ENCODE measurements at places on chromosomes 11 and 22.
A peak's percentile ranks its signal among the peaks of the same experiment; 100 is the strongest.

DNA sequence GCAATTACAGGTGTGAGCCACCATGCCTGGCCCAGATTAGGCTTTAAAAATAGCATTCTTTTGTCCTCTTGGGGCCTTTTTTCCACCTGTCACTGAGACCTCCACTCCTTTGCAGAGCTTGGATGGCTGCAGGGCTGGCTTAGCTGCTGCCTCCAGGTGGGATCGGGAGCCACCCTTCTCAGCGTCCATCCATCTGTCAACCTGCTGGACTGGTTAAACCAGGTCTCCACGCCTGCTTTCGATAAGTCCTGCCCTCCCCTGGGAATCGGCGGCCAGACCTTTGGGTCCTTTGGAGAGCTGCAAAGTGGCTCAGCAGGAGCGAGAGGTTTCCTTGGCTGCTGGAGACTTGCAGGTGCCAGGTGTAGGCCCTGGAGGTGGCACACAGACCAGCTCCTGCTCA, 23.4 kb upstream of the GRAMD4 start:
- no peak for DNase-seq

DNA sequence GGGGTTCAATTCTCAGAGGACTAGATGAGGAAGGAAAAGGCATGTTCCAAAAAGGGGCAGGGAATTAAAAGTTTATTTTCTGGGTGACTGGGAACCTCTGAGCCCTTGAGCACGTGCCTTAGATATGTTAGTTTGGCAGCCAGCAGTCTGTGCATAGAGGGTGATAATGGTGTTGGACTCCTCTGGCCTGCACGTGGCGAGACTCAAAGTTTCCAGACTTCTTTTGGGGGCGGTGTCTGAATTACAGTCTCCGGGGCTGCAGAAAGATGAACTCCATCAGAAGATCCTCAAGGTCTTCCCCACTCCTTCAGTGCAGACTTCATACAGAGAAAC, 861 bp upstream of the ZNRF3 start:
- DNase-seq, result no peak

DNA sequence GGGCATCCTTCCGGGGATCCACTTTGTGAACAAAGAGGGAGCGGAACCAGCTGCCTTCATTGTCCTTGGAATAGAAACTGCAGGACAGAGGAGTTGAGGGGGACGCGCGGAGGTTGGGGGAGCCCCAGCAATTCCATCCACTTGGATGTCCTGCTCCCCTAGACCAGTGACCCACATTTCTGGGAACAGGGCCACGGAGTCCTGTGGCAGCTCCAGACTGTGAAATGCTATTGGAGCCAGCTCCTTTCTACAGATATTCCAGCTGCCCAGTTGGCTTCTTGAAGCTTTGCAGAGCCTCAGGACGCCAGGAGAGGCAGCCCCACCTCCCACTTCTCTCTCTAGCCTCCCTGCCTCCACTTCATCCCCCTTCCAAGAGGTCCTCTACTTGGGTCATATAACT, 10.5 kb downstream of the NIPSNAP1 start:
- DNase-seq, result no peak

- DNase-seq, result no peak
These were observed 55.3 kb upstream of the TEAD1 start for GRCh38 chr11:12618743-12619540.

GRCh38 chr11:1194231-1194976, 28.5 kb upstream of the MUC5B start:
- DNase-seq, result no peak

- DNase-seq, result no peak
These were observed 2.9 kb downstream of the PIK3IP1 start for GRCh38 chr22:31289344-31289743.

DNA sequence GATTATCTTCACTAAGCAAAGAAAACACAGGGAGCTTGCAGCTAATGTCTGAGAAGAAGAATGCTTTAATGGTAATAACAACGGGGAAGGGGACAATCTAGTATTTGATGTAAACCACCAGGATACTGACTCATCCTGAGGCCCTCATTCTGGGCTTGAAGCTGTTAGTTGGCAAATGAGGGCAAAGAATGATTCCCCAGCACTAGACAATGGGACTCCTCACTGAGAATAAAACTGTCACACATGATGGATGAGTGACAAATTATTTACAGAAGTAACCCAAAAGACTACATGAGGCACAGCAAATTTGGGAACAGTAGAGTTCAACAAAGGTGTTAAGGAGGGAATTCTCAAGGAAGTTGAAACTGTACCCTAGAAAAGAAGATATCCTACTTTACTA, 76.3 kb downstream of the FAM168A start:
- peak; percentile 22 for DNase-seq

- no peak for DNase-seq
These were observed 6.7 kb downstream of the HDHD5 start for GRCh38 chr22:17152340-17152739.

DNA sequence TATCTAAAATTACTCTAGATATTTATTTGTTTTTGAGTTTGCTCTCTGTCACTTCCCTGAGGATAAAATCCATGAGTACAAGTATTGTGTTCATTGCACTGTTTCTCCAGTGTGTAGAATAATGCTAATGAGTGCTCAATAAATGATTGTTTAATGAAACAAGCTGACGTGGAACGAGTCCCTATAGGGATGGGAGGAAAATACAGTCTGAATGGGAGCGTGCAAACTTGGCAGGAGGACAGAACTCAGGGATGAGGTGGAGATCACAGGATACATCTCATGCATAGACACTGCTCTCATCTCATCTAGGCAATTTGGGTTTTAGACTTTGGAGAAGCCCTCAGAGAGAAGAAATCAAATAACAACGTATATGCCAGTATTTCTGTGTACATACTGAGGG, 58.4 kb upstream of the ZC3H12C start:
- no peak for DNase-seq

- DNase-seq, result no peak
These were observed 13.7 kb downstream of the MFNG start for GRCh38 chr22:37472418-37473006.

- no peak for DNase-seq
These were observed 629 bp downstream of the PSMA1 start for GRCh38 chr11:14519597-14519916.

GRCh38 chr11:330307-330693, 9.6 kb upstream of the IFITM3 start:
- no peak for DNase-seq

- DNase-seq, result no peak
These were observed 153.4 kb downstream of the STK33 start for GRCh38 chr11:8440649-8441048.

GRCh38 chr22:18078329-18079041, 695 bp downstream of the PEX26 start:
- no peak for DNase-seq

DNA sequence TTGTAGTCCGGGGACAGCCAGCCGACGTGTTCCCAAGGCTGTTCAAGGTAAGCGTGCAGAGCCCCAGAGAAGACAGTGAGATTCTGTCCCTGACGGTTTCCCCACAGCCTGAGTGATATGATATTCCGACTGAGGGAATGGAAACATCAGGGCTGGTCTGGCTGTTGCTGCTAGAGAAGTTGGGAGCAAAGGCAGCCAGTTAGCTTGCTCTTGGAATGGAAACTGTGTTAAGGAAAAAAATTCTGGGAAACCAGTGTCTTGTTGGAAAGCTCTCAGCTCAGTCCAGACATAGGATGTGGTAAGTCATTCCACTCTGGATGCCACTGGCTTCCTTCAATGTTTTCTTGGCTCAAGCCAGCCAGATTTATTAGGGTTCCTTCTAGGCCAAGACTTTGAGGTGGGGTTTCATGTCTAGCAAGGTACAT, 8.8 kb downstream of the CRY2 start:
- DNase-seq, result no peak

DNA sequence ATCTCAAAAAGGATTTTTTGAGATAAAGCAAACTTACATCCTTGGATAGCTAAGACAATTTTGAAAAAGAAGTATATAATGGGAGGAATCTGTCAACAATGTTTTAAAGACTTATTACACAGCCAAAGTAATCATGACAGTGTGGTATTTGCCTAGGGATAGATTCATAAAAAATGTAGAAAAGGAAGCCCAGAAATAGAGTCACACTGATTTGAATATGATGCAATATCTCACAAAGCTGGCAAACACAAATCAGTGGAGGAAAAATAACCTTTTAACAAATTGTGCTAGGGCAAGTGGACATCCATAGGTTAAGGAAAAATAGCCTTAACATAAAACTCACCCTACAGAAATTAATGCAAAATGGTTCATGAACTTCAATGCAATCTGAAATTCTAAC, 6.0 kb downstream of the XKR3 start:
- no peak for DNase-seq

DNA sequence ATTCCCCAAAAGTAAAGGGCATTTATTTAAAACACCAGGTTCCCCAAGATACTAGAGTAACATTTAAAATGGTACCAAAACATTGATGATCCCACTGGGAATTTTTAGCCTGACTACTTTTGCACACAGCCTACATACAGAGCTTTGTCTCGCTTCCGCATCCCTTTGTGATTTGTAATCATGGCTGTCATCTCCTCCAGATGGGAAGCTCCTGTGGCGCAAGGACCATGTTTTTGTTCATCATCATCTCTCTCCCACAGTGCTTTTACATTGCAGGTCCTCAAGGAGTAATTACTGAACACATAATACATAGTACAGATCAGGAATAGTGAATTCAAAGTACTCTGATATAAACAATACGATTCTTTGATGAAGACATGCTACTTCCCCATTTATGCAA, 231.2 kb upstream of the MTNR1B start:
- DNase-seq, result no peak

DNA sequence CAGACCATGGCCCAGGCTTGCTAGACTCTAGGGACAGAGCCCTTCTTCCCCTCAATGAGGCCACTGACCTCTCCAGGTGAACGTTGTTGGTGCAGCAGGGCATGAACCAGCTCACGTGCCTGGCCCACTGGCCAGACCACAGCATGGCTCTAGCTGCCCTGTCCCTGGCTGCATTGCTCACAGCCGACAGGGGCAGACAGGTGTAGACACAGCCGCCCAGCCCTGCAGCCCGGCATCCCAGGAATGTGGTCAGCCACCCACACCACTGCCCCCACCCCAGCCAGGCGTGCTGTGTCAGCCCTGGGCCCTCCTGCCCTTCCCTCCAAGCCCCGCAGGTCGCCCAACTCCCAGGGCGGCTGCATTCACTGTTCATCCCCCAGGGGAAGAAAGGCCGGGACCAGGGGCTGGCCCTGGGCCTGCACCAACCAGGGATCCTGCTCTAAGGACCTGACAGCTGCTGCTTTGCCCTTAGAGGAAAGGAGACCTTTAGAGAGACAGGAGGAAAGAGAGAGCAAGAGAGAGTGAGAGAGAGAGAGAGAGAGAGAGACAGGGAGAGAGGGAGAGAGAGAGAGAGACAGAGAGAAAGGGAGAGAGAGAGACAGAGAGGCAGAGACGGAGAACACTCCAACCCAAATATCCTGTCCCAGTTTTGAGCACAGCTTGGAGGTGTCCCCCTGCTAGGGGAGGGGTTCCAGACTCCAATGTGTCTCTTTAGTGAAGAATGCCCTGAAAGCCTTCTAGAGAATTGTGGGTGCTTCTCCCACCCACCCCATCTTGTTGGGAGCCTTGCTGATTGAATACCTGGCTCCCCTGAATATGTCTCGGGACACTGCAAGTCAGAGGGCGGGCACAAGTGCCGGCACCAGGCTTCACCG, 44.2 kb upstream of the LINC01488 start:
- no peak for DNase-seq

- no peak for DNase-seq
These were observed 365.0 kb downstream of the TBC1D22A start for GRCh38 chr22:47127441-47127871.

DNA sequence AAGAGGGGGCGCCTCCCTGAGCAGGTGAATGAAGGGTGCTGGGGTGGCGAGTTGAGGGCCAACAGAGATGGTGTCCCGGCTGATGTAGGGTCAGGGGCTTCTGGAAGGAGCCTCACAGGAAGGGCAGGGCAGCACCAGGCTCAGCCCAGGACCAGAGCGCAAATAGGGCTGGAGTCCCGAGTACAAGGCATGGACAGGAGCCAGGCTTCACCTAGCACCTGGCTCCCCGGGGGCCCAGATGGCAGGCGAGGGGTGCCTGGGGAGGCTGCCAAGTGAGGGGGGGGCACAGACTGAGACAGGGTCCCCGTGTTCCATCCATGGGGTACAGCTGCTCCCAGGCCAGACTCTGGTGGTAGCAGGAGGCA, 105.8 kb downstream of the KCNQ1 start:
- DNase-seq, result no peak

GRCh38 chr22:41532908-41533825, 11.1 kb downstream of the POLR3H start:
- DNase-seq, result peak; percentile 43

DNA sequence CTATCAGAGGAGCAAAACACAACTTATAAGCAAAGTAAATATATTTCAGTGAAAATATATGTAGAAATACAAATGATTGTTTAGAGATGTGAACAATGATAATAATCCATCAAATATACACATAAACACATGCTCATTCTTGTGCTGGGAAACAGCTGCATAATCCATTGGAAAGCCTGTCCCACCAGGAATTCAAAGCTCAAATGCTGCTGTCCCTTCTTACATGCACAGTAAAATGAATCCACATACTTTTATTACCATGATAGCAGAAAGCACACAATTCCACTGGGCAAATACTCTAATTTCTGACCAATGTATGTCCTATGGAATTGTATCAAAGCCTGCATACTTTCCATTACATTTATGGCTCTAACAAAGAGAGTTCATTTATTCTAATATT, 44.5 kb downstream of the SOX6 start:
- DNase-seq, result no peak

DNA sequence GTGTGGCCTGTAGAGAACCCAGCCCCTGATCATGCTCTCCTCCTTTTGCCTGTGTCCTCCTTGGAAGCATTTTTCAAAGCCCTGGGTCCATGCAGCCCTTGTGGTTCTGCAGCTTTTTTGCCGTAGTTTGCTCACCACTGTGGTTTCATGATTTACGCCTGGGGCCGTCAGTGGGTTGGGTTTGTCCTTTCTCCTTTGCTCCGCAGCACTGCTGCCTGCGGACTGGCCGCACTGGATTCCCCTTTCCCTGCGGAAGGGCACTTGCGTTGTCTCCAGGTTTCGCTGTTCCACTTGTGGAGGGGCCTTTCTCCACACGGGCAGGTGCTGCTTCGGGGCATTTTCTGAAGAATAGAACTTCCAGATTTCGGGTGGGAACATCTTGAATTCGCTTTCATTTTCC, 1260.9 kb downstream of the BRD1 start:
- DNase-seq, result no peak

DNA sequence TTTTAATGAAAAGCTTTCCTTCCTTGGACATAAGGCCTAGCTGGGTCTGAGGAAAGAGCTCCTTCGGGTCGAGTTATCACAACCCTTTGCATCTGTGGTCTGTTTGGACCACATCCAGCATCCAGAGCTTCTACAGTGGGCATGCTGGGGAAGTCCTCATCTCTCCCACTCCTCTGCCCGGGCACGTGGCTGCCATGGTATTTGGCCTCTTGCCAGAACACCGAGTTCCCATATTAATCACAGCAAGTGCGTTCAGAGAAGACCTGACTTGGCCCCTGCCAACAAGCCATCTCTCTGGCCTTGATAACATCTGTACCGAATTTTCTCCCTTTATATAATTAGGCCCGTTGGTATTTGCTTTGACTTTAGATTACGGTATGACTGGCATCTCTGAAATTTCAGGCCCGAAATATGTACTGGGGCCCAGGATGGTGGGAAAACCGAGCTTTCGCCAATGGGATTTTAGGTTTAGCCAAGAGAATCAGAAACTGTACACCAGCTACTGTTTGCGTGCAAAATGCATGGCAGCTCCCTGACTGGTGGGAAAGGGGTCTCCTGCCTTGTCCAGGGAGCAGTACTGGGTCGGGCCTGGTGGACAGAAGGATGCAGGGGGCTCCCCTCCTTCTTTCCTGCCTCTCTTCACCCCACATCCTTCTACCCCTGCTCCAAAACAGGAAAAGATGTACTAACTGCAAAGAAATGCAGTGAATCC, 90.0 kb downstream of the MICAL2 start:
- DNase-seq, result peak; percentile 93
